NCI-H187 (cell line): ENCODE measurements at places on chromosomes 11 and 22.
A peak's percentile ranks its signal among the peaks of the same experiment; 100 is the strongest.

DNA sequence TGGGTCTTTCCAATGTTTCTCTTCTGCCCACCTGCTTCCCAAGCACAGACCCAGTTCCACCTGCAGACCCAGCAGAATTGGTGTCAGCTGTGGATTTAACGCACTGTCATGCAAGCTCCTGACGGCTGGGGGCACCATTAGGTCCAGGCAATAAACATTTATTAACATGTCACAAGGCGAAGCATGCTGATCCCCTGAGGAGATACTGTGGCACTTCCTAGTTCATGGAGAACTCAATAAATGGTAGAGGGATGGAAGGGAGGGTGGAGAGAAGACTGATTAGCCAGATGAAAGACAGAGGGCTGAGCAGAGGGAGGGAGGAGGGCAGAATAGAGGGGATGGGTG lies 68.3 kb upstream of the TSPAN18 start:
- no peak for DNase-seq

DNA sequence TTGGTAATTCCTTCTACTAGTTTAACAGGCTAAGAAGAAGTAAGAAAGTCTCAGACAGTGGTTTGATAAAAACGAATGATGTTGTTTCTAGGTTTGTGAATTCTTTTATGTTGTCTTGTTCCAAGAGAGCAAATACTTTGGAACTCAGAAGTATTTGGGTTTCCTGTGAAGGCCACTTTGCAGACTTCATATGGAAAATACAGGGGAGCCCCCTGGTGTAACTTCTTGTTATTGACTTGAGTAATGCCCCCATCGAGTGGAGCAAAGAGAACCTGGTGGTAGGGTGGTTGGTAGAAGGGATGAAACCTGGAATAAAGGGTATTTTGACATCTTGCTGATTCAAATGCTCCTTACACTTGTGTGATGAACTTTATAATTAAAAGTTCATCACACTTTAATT lies 40.0 kb upstream of the PTH start:
- no peak for DNase-seq

- no peak for DNase-seq
These were observed 13.7 kb downstream of the POU2AF3 start for GRCh38 chr11:111312076-111312475.

- DNase-seq = no peak
These were observed 28.2 kb upstream of the CCDC81 start for GRCh38 chr11:86346513-86346912.

DNA sequence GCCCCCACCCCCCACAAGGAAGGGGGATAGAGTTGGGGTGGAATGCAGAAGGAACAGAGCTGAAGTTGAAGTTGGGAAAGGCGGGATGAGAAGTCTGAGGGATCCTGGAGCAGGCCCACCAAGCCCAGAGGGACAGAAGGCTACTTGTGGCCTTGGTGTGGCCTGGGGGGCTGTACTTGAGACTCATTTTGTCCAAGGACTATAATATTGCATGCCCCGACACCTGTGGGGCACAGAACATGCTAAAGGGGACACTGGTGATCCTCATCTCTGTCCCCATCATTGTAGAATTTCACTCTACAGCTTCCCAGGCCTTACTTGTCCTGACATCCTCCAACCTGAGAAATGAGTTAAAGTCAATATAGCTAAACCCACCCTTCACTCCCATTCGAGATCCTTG lies 1.3 kb downstream of the ESAM start:
- no peak for DNase-seq

GRCh38 chr22:24977370-24978221 lies 25.1 kb downstream of the KIAA1671 start:
- no peak for DNase-seq

- DNase-seq = no peak
These were observed 2.7 kb upstream of the VPS37C start for GRCh38 chr11:61163714-61164605.

DNA sequence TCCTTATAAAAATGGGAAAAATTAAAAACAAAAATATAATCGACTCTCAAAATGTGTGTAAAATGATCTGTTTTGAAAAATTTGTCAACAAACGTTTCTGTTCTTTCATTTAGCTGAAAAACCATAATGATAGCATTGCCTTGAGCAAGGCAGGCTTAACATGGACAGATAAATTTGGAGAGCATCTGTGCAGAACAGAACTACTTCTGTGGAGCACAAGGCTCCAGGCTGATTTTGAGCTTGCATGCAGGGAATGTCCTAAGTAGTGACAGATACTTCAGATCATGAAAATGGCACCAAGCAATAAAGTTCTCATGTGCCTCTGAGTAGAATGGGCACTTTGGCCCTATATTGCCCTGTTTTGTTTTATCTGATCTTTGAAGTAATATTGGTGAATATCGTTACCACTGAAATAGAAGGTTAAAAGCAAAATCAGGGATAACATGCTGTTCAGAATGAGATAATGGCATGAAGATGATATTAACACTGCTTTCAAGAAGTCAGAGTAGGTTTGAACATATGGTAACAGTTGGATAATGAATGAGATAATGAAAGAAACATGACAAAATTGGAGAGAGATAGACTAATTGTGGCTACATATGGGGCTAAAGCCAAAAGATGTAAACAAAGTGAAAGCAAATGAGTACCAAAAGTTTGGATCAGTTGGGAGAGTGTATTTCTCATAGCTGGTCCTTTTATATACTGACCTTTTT lies 730.5 kb upstream of the CCDC179 start:
- no peak for DNase-seq

DNA sequence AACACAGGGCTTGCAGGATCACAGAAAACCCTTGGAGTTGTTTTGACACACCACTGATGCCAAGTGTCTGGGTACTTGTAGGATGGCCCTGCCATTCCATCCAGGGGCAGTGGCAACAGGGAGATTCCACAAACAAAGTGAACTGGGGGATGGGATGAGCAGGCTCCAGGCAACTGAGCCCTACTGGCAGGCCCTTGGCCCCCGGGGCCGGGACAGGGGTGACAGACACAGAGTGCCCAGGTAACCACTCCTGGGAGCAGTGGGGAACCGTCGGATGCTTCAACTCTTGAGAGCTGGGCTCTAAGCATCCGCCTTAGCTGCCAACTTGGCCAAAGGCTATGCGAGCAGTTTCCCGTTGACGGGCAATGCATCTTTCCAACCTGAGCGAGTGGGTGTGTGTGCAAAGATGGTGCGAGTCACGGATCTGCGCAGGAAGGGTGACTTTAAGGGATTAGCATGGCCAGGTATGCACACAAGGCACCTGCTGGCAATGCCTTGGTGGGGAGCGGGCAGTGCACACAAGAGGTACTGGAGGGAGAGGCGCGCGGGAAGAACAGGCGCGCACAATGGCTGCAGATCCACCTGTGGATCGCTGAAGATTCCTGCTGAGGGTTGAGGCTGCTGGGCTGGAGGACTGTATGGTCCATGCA lies 83.1 kb upstream of the PRODH start:
- no peak for DNase-seq

- peak; percentile 20 for DNase-seq
These were observed 3.1 kb upstream of the COMMD9 start for GRCh38 chr11:36292311-36292722.

DNA sequence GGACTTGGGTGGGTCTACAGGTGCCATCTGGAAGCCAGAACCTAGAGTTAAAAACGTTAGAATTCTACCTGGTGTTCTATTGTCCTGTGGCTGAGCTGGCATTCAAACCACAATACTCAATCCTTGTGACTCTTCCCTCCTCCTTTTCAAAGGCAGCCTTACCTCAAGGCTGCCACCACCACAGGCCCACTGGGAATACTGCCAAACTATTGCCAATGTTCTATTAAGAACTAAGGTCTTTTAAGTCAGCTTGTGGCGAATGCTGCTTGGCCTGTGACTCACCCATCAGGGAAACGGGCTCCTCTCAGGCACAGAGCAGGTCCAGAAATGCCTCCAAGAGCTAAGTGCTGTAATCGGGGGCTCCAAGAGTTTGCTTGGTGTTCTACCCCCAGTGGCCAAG lies 1008.4 kb downstream of the JRKL start:
- no peak for DNase-seq

DNA sequence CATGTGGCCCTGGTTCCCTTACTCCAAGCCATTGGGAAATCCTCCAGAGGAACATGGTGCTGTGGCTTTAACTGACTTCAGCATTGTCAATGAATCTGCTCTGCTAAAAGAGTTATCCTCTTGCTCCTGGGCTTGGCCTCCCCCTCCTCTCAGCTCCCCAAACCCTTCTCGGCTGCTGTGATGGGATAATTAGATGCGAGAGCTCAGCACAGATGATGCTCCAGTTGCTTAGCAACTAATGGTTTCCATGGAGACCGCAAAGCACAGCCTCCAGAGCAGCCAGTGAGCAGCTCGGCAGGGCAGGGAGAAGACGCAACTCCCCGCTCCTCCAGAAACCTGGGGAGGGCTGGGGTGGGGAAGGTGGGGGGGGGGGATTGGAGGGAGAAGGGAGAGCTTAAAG lies 2.8 kb upstream of the UPK2 start:
- peak; percentile 27 for DNase-seq

- no peak for DNase-seq
These were observed 10.7 kb downstream of the PRG3 start for GRCh38 chr11:57370251-57370650.

DNA sequence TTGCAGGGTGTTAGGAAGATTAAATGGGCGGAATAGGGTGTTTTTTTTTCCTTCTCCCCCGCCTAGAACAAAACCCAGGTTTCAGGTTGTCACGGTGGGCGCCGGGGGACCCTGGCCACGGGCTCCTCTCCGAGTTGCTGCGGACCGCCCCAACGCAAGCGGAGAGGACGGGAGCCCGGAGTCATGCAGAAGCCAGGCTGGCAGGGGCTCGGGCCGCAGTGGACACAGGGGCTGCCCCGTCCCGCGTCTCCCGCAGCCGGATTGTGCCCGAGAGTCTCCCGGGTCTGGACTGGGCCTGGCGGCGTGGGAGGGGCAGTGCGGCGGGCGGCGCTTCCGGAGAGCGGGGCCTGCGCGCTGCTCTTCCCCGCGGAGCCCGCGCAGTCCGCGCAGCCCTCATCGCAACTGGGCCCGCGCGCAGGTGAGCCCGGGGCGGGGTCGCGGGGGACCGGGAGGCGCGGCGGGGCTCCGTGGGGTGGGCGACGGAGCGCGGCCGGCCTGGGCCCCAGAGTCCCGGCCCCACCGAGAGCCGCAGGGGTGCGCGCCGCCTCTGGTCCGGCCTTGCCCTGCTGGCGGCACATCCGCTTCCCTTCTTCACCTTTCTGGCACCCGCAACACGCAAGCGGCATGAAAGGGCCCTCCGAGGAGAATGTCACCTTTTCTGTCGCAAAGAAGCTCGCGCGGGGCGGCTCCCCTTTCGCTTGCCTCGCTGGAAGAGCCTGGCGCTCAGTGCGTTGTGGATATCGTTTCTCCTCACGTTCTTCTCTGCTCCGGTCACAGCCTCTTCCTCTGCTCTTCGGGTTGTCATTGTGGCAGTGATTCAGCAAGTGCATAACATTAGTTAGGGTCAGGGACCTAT lies at the start of gene TIRAP:
TSS of gene TIRAP (plus strand) at position 358 of the 856 bp plus-strand sequence. CDS start 7,802 bp downstream, outside the sequence.
- no peak for DNase-seq

DNA sequence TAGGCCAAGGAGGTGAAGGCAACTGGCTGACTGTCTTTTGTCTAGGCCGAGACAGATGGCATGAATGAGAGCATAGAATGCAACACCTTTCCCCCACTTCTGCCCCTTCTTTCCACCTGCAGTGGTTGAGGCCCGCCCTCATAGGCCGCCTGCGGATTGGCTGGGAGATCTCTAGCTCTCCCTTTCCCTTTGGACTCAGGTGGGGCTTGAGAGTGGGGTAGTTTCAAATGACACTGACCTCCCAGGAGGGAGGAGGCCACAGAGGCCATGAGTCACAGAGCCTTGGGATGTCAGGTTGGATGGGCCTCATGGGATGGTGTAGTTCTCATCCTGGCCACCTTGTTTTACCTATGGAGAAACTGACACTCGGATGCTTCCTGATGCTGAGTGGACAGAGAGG lies 9.1 kb downstream of the MICAL2 start:
- peak; percentile 90 for DNase-seq

GRCh38 chr22:34579519-34579918 lies 486.4 kb upstream of the ISX start:
- DNase-seq = no peak

GRCh38 chr11:26297189-26297975 lies 34.5 kb upstream of the ANO3 start:
- DNase-seq = peak; percentile 26

- DNase-seq = no peak
These were observed 7.5 kb upstream of the KRTAP5-7 start for GRCh38 chr11:71519546-71519945.

- DNase-seq = no peak
These were observed 56.3 kb upstream of the ADSL start for GRCh38 chr22:40289991-40290459.
